ENCODE measurements at places on chromosomes 5 and 9.

- no peak for DNase-seq
These were observed 161.8 kb upstream of the SPRY4 start for GRCh38 chr5:142486581-142486980.

GRCh38 chr5:79605560-79605959 lies 6.7 kb upstream of the TENT2 start:
- DNase-seq, result no peak

DNA sequence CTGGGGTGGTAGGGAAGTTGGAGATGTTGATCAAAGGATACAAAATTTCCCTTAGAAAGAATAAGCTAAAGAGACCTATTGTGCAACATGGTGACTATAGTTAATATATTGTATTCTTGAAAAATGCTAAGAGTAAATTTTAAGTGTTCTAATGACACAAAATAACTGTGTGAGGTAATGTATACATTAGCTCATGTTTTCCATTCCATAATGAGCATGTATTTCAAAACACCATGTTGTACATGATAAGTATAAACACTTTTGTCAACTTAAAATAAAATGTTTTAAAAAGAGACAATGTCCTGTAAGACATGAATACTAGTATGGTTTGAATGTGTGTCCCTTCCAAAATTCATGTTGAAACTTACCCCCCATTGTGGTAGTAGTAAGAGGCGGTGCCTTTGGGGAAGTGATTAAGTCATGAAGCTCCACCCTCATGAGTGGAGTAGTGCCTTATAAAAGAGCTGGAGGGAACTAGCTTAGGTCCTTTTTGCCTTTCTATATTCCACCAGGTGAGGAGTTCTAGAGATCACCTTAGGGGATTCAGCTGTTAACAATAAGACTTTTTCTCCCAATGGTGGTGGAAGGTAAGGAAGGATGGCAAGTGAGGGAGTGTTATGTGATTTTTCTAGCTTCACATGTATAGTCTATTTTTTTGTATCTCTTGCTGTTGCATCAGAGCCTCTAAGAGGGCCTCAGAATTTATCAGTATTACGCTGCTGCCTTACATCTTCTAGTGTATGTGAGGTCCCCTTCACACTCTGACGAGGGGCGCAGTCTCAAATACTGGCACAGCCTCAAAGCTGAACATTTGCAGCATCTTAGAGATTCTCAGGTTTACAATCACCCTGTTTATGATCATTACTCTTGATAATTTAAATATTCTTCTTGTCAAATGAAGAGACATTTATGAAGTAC lies 94.9 kb upstream of the NREP start:
- no peak for DNase-seq

DNA sequence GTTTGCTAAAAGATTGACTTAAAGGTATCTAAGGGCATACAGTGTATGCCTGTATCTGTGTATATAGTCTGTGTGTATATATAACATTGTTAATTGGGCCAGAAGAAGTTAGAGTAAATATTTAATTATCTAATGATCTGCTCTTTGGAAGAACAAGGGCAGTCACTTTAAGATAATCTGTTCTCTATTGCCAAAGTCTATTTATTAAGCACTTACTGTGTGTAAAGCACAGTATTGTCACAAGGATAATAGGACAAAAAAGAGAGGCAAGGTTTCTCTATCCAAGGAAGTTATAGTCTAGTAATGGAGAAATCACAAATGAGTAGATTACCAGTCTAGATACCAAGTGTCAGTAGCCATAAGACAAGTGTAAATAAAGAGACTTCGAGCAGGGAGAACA lies 51.5 kb downstream of the SV2C start:
- DNase-seq, result no peak

GRCh38 chr5:76608833-76609232 lies 14.4 kb downstream of the F2RL2 start:
- no peak for DNase-seq
